Motor neuron (in vitro differentiated cells): ENCODE measurements at places on chromosomes 7 and 10. TPM values are rescaled to one million over a fixed set of nuclear protein-coding genes. Genes with fewer than 3 reads are reported as not detected.

GRCh38 chr7:100407285-100408180, 21.0 kb downstream of the ZCWPW1 start:
- ATAC-seq: peak; percentile 67

GRCh38 chr7:138668229-138668596, 32.9 kb downstream of the SVOPL start:
- no peak for ATAC-seq

GRCh38 chr7:150340024-150340749, 1.2 kb downstream of the RARRES2 start:
- peak; percentile 54 for ATAC-seq

DNA sequence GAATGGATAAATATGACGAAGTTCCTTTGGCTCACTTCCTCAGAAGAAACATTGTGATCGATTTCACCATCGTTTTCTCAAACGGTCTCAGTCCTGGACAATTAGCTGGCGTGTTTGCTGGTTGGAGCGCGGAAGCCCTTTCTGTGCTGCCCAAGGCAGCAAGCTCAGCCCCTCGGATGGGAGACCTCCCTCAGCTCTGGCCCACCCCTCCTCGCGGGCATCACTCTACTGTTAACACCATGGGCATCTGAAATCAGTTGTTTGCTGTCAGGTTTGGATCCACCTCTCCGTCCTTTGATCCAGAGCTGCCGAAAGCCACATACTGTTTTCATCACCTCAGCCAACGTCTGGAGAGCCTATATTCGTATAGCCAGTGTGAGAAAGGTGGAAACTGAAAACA, 68.2 kb downstream of the C10orf143 start:
- ATAC-seq: no peak

DNA sequence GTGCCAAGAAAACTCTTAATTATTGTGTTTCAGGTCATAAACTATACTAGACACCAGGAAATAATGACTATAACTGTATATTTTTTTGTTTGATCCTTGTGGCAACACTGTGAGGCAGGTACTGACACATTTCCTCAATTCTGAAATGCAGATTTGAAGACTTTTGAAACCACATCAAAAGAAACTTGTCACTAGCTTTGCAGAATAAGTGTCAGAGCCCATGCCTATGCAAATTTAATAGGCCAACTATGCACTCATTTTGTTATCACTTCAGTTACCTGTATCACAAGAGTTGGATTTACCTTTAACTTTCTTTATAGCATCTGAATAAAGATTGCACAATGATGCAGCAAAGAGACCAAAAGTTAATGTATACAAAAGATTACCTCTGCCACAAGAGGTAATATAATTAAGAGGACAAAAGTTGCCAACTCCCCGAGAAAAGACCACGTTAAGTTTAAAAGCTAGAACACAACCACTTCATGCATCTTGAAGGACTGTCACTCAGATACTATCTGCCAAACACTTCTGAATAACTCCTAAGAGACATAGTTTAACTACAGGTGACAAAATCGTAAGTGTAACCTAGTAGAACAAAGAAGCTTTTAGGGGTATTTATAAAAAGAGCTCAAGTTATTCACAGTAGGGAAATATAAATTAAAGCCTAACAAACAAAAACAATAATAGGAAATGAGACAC, 80.5 kb downstream of the ELAPOR2 start:
- ATAC-seq: no peak

- ATAC-seq: no peak
Measured at GRCh38 chr10:120578890-120579289, 121.9 kb downstream of the PLPP4 start.

GRCh38 chr7:88322151-88322550, 15.5 kb upstream of the STEAP4 start:
- no peak for ATAC-seq

DNA sequence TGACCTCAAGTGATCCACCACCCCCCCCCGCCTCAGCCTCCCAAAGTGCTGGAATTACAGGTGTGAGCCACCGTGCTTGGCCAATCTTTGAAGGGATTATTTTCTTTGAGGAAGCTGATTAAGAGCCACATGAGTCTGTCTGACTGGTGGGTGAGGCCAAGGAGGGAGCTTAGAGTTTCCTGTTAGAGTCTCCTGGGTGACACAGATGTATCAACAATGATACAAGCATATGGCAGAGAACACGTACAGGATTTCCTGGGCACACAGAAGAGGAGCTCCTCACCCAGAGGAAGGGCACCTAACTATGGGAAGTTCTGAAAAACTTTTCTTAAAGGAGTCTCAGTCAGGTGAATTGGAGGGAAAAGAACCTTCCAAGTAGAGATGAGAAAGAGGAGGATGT, 69.4 kb downstream of the GOLGA7B start:
- ATAC-seq: no peak

TLX1 gene
- total RNA-seq: 0.05 and 0.19 TPM in 2 replicates

CCDC146 gene
- 2.5 and 3.3 TPM in 2 replicates for total RNA-seq

ABCC2 gene
- total RNA-seq: 0.11 and 0.69 TPM in 2 replicates
